ENCODE measurements at places on chromosomes 16 and 17.
A peak's percentile ranks its signal among the peaks of the same experiment; 100 is the strongest.

DNA sequence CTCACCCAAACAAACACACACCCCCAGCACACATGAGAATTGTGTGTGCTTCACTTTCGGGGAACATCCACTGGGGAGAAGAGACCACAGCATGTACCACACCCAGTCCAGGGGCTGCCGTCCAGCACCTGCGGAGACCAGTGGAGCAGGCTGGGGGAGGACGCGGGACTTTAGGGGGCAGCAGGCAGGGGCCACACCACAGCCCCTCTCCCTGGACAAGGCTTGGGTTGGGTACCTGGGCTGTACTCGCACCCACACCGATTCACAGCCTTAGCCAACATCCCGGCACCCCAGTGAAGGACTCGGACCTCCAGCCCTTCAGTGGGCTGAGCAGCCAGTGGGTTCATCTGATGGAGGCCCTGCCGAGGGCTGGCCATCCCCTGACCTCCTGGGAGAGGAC lies 63.3 kb downstream of the RBFOX3 start:
- no peak for DNase-seq

GRCh38 chr16:88965826-88966480 lies 11.1 kb downstream of the CBFA2T3 start:
- DNase-seq, result no peak

DNA sequence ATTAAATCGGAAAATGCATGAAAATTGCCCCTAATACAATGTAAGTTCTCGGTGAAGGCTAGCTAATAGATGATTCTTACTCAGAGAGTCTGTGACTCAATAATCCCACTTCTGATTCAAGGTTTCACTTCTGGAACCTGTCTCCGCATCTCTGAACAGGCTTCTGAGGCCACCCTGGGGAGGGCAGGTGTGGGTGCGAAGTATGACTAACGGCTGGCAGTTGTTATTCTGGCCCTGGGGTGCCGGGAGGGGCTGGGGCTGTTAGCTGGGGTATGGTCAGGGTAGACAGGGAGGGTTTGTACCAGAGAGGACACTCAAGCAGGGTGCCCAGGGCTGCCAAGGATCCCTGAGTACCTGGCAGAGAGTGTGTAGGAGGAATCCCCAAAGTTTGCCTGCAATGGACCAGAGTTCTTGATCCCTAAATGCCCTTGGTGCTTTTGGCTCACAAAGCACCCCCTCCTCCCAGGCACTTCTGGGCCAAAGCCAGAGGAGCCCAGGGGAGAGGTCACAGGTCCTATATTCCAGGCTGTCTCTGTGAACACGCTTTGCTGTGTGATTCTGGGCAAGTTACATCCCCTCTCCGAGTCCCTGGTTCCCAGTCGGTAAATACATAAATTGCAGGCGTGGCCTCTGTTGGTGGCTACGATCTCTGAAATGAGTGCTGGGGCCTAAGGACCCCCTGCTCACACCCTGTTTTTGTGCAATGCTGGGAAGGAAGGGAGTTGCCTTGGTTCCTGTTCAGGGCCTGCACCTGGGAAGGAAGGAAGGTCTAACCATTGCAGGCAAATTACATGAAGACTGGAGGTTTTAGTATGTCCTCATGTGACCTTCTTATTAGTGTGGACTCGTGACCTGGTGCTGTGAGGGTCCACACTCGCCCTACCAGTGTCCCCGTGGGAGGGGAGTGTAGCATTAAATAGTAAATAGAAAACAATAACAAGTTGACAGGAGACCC lies 49.9 kb upstream of the CPNE2 start:
- no peak for DNase-seq

DNA sequence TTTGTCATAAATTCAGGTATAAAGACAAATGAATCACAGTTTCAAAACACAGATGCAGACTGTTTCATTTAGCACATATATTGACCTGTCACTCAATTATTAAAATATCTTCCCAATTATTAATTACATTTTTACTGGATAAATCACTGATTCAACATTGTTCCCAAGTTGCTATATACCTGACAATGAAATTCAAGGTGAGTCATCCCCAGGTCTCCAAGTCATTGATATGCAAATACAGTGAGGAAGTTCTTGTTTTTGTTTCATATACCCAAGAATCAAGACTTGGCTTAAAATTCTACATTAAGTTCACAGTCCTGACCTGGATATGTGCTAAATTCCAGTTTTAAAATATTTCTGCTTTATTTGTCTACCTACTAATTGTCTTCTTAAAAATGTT lies 599.3 kb upstream of the PSMD7 start:
- no peak for DNase-seq

- DNase-seq, result no peak
These were observed 29.0 kb upstream of the HOXB13 start for GRCh38 chr17:48757524-48757961.

GRCh38 chr17:74082886-74083285 lies 120.6 kb upstream of the RPL38 start:
- no peak for DNase-seq

DNA sequence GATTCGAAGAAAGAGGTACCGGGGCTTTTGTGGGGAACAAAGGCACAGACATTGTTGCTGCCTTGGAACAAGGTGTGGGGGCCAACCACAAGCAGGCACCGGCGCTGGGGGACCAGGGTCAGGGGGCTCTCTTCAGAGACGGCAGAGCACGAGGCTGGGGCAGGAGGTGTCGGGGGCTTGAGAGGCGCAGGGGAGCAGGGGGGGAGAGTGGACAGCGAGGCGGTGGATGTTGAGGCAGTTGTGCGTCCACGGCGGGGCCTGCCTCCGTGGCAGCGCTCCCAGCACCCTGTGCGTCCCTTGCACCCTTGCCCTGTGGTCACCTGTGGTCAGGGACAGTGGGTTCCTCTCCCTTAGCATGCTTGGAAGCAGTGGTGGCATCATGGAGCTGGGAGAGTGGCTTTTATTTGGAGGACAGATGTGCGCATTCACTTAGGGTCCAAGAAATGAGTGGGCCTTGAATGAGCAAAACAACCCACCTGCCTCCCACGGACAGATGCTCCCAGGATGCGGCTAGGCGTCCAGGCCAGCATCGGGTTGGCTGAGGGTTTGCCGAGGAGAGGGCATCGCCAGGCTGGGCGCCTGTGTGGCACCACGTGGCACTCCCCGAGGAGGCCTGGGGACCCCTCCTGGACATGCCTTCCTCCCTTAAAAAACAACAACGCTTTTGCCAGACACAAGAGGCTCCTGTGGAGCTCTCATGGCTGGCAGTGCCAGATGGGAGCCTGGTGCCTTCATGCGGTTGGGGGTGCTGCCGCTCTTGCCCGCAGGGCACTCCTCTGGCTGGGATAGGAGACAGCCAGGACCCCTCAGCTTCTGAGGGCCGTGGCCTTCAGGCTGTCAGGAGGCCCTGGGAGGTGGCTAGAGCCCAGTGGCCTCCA lies 113.0 kb downstream of the BANP start:
- DNase-seq, result peak; percentile 4

DNA sequence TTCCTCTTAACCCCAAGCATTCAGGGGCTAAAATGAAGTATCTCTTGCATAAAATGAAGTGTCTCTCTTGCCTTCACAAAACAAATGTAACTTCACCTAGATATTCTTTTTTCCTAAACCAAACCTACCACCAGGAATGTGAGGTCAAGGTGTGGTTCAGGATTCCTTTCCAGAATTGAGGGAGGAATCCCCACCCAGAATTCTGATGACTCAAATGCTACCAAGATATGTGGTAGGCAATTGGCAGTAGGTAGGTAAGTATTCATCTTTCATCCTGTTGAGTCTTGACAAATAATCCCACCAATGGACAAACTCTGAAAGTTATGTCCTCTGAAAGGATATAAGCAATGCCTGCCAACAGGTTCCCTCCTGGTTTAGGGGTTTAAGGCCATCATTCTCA lies 26.2 kb downstream of the TRIM16 start:
- DNase-seq, result no peak

DNA sequence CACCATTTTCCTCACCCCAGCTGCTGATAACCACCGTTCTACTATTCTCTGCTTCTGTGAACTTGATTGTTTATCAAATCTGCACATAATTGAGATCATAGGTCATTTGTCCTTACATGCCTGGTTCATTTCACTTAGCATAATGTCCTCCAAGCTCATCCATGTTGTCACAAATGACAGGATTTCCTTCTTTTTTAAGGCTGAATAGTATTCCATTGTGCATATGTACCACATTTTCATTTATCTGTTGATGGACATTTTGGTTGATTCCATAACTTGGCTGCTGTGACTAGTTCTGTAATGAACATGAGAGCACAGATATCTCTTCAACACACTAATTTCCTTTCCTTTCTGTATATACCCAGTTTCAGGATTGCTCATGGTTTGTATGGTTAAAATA lies 225.3 kb upstream of the TBX2 start:
- no peak for DNase-seq

GRCh38 chr17:78912082-78912481 lies 9.1 kb upstream of the CEP295NL start:
- no peak for DNase-seq

GRCh38 chr16:11668623-11669379 lies 546 bp downstream of the SNN start:
- peak; percentile 61 for DNase-seq

DNA sequence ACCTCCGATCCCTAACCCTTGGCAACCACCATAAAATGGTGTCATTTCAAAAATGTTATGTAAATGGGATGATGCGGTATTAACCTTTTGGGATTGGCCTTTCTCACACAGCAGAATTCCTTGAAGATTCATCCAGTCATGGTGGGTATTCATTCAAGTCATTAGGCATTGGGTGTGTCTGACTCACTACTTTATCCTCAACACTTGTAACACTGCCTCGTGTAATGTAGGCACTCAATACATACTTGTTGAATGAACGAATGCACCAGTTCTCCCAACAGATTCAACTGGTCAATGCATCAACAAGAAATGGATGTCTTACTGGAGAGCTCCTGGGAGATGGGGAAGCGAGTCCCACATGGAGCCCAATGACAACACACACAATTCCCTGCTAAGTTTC lies 21.8 kb upstream of the GAN start:
- DNase-seq, result no peak

DNA sequence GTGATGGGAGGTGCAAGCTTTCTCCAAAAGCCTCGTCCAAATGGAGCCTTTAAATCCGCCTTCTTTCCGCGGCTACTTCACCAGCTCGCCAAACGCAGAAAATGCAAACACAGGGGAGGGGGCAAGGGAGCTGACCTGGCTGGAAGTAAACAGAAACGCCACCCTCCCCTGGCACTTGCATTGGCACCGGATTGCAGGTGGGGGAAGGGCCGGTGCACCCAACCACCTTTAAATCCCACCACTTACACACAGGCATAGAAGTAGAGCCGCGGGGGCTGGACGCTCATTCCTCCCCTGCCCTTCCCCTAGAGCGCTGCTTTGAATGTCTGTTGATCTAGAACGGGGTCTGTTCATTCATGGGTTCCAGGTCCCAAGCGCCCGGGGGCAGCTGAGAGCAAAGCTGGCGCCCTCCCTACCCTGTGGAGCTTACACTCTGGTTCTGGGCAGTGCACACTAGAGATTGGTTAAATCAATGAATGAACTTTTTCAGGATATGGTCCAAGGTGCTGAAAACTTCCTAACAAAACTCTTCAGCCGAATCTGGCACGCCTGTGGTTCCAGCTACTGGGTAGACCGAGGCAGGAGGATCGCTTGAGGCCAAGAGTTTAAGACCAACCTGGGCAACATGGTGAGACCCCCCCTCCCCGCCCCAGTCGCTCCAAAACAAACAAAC lies 920 bp upstream of the ZCCHC14 start:
- DNase-seq, result no peak

DNA sequence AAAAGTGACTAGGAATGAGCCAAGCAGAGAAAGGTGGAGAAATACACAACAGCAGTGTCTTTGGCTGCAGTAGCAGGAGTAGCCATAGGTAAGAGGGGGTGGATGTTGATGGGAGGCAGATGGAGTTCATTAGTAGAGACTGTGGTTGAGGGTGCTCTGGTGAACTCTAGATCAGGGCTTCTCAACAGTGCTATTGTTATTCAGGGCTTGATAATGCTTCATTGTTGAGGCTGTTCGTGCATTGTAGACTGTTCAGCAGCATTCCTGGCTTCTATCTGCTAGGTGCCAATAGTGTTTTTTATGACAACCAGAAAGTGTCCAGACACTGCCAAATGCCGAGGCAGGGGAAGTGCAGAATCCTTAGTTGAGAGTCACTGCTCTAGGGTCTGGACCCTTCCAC lies 3.6 kb downstream of the ALKBH5 start:
- no peak for DNase-seq

- DNase-seq, result no peak
These were observed 2.4 kb upstream of the PPP1R1B start for GRCh38 chr17:39624313-39624712.

DNA sequence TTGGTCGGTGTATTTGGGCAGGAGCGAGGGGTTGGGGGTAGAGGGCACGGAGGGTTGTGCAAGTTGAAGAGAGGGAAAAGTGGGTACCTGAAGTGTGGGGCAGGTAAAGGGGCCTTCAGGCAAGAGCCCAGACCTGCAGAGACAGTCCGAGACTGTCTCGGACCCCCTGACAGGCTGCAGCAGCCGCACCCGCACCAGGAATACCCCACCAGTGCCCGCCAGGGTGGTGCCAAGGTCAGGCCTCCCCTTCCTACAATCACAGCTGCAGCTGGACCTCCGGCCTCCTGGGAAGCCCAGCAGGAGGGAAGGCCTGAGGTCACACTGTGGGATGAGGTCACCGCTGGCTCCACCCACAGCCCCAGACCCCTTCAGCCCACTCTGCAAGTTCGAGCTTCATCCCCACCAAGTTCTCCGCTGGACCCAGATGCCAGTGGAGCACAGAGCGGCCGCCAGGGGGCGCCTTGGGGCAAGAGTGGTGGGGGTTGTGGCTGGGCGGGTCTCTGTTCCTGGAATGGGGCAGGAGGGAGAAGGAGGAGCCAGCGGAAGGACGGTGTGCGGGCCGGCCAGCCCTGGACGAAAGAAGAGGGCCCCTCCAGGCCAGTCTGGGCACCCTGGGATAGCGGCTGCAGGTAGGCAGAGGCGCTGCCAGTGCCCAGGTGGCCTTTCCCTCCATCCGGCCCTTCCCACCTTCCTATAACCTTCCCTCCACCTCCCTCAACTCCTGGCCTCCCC lies at the start of gene HSD3B7:
HSD3B7 (plus strand) TSS at position 539 of the 732 bp plus-strand sequence. CDS start 452 bp downstream, outside the sequence.
- peak; percentile 97 for DNase-seq

DNA sequence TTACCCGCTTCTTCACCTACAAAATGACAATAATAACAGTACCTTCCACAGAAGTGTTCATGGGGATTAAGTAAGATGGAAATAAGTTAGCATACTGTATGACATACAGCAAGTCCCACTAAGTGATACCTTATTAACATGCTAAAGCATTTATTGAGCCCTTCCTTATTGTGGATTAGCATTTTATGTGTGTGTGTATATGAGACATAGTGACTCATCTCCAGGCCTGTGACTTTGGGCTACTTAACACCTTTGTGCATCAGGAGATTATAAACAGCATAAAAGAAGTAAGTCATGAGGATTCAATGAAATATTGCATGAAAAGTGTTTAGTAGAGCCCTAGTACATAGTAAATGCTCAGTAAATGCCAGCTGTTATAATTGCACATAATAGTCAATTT lies 52.9 kb downstream of the CA10 start:
- no peak for DNase-seq
